ENCODE measurements at places on chromosomes 13 and 19. TPM values are rescaled to one million over a fixed set of nuclear protein-coding genes. Genes with fewer than 3 reads are reported as not detected.

MTUS2 gene
- 0.67 TPM for polyA plus RNA-seq

CEACAM7 gene
- polyA plus RNA-seq = not detected

MAB21L1 gene
- not detected for polyA plus RNA-seq

ZNF681 gene
- polyA plus RNA-seq = 3.5 TPM

KLF12 gene
- polyA plus RNA-seq = 27.6 TPM

RFPL4A gene
- polyA plus RNA-seq = not detected

GPC5 gene
- 3.5 TPM for polyA plus RNA-seq

SERPINE3 gene
- polyA plus RNA-seq = 0.65 TPM

TNNT1 gene
- polyA plus RNA-seq = 7.0 TPM

MYCBP2 gene
- polyA plus RNA-seq = 65.7 TPM

DNA sequence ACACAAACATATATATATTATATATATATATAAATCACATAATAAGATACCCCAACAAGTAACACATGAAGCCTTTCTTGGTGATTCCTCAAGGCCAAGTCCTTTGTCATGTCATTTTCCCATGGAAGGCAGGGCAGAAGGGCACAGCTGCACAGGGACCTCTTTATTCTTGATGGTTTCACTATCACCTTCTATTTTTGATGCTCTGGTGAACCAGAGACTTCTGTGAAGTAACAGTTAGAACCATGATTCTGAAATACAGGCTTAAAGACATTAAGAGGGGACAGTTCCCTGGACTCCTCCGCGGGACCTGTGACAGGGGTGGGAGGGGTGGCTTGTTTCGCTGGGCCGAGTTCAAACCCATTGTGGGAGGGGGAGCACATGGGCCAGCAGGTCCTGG lies 104.0 kb downstream of the DGKH start:
- no peak for DNase-seq

- DNase-seq = no peak
These were observed 61.4 kb upstream of the URI1 start for GRCh38 chr19:29880498-29881081.

DNA sequence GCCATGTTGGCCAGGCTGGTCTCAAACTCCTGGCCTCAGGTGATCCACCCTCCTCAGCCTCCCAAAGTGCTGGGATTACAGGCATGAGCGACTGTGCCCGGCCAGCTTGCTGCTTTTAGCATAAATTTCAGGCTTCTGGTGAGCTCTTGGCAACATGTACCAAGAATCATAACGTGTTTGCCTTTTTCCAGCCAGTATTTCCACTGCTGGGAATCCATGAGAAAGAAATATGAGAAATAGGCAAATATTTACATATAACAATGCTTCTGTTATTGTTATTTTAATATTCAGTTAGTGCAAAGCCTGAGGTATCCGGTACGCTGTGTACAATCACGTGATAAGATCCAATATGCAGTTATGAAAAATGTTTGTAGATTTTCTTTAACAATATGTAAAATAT lies 29.2 kb upstream of the CERS4 start:
- no peak for DNase-seq

GRCh38 chr13:23991119-23991518 lies 93.8 kb upstream of the C1QTNF9B start:
- no peak for DNase-seq

DNA sequence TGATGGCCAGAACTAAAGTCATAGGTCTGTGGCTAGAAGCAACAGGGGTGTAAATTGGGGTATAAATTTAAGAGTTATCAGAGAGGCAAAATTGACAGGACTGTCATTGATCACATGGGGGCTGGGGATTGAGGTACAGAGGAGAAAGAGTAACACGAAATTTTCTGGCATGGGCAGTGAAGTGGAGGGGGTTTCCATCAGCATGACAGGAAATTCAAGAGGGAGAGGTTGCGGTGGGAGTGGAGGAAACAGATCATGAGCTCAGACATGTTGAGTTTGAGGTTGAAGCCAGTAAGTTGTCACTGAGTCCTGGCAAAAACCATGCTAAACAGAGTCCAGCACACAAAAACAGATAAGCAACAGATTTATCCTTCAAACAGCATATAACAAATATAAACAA lies 192.1 kb upstream of the TSC22D1 start:
- no peak for DNase-seq

DNA sequence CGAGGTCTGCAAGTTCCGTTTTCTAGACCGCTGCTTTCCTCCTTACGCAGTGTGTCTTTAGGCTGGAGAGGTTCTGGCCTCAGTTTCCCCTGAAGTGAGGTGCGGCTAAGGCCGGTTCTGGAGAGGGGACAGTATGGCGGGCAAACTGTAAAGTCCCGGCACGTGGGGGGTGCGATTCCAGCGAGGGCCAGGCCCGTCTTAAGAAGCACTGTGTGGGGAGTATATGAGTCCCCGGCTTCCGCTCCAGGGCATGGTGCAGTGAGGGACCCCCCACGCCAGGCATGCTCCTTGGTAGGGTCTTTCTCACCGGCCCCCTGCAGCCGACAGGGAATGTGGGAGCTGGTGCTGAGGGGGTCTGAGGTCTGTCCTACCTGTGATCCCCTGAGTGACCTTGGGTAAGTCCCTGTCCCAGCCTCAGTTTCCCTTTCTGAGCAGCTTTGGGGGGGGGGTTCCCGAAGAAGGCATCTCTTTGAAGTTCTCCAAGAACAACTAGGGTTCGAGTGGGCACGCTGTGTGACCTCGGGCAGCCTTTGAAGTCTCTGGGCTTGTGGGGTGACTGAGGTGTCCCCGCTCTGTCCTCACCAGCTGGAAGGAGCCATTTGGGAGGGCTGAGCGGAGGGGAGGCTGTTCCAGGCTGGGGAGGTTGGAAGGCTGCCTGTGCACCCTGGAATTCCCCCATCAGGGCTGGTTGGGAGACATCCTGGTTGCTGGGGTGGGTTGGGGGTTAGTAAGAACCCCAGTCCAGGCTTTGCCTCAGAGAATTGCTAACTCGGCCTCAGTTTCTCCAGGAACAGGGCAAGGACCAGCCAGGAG lies 1.5 kb downstream of the NFIC start:
- DNase-seq = no peak

DNA sequence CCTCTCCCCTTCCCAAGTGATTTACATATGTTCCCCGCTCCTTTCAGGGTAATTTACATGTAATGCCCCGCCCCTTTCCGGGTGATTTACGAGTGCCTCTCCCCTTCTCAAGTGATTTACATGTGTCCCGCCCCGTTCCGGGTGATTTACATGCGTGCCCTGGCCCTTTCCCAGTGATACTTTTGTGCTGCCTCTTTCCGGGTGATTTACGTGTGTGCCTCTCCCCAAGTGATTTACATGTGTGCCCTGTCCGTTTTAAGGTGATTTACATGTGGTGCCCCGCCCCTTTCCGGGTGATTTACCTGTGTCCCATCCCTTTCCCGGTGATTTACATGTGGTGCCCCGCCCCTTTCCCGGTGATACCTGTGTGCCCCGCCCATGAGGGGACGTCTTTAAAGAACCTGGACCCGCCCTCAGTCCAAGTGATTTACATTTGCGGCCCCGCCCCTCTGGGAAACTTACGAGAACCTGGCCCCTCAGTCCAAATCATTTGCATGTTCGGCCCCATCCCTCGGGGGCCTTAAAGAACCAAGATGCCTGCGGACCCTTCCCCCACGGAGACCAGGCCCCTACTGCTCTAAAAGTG lies 559 bp upstream of the LENG9 start:
- DNase-seq = no peak

- no peak for DNase-seq
These were observed 1.5 kb downstream of the PLEKHF1 start for GRCh38 chr19:29666578-29667386.

GRCh38 chr13:39913339-39913738 lies 257.9 kb downstream of the COG6 start:
- no peak for DNase-seq

GRCh38 chr13:45674908-45675307 lies 27.2 kb upstream of the CBY2 start:
- no peak for DNase-seq

DNA sequence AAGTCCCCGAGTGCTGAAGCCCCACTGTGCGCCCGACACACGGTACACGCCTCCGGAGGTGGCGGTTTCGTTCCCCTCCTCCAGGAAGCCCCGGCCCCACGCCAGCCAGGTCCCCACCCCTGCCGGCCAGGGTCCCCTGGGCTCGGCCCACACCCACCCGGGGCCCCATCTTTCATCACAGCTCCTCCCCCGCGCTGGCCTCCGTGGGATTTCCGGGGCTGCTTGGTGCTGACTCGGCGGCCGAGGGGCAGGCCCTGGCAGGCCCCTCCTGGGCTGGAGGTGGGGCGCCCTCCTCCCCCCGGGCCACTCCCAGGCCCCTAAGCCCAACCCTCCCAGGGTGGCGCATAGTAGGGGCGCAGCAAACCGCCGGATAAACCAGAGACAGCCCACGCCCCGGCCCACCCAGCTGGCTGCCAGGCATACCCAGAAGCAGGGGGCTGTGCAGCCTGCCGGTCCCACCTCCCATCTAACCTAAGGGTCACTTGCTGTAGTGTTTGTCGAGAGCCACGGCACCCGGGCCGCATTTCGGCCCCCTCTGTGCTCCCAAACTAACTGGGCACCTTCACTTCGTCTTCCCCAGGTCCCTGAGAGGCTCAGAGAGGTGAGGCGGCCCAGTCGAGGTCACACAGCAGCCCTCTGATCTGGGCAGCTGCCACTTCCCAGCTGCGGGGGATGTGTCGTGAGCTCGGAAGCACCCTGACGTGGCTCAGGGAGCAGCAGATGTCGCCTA lies 6.6 kb downstream of the ZBTB7A start:
- DNase-seq = no peak

DNA sequence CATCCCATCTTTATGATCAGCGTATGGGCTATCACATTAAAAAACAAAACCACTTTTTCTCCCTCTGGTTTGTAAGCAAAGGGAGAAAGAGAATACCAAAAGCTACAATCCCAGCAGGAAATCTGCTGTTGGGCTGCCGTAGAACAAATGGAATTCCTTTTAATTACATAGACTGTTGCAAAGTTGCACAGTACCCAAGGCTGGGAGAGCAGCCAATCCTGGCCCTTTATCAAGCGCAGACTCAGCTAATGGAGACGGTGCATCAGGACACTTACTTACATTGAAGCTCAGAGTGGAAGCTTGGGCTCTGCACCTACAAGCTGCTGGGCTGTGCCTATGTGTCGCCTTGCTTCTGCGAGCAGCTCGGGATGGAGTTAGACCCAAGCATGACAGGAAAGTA lies 15.2 kb downstream of the CCNA1 start:
- DNase-seq = no peak

DNA sequence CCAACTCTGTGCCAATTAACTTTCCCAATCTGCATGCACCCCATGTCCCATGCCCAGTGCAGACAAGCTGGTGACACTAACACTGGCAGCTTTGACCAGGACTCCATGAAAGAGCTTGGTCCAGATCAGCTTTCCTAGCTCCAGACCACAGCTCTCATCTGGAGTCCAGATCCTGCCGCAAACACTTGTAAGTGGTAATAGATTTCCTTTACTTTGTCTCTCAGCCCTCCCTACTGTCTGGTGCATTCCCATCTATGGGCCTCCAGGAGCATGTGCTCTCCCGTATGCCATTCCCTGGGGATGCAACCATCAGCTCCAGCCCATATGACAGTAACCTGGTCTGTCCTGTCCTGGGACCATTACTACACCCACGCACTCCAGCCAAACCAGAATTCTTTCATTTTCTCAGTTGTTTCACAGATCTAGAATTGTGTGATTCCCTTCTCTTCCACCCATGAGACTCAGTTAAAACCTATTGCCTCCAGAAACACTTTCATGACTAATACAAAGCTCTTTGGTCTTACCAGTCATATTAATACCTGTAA lies 4.9 kb upstream of the STARD13 start:
- no peak for DNase-seq

All from renal cortex interstitium (tissue), 15 donors.